ENCODE measurements at places on chromosomes 1 and 21.

DNA sequence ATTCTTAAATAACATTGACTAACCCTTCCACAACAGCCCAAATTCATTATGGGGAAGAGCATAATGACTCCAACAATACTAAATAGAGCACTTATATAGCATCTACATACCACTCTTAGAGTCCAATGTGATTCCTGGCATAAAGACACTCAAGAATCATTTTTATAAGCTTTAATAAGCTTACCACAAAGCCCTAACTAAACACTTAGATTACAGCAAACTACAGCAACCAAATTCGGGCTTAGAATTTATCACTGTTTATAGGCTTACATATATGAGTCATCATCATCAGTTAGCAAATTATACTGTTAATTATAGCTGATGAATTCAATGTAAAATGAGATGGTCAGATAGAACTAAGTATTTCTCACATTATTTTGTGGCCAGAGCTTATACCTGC, 7.3 kb downstream of the SCYL3 start:
- DNase-seq: no peak

DNA sequence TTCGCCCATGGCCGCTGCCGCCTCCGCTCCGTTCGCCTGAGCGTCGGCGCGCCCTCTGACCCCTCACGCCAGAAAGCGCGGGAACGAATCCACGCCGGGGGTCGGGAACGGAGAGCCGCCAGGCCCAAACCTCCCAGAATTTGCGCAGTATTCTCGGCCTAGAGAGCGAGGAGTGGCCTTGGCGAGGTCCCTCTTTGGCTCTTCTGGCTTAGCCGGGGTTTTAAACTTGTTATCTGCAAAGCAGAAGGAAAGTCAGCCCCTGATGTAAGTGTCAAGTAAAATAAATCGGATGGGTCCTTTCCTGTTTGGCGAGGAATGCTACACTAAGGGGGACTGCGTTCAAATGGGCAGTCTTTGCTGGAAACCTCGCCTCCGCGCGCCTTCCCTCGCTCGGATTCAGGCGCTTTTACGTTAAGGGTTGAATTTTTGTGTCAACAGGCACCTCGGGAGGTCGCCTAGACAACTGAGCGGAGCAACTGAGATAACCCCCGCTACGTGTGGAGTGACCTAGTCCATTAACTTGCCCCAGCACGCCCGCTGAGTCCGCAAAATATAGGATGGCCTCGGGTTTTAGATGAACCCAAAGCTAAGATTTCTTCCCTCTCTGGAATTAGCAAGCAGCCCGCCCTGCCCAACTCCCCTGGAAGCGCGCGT, 1.1 kb downstream of the HSF2BP start:
- no peak for DNase-seq

DNA sequence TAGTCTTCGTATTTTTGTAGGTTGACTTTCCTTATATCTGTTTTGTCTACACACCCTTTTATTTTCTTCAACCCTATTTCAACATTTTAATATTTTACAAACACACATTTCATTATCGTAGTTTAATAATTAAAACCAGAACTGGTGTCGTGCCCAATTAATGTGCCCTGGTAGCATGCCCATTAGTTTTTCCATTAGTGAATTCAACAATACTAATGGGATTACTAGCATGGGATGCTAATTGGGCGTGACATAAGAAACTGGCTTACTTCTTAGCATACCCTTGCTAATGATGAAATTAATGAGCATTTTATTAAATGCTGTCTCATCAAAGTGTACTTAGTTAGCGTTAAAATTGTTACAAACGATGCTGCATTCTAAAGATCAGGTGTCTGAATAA, 332.7 kb downstream of the USH2A start:
- no peak for DNase-seq

- no peak for DNase-seq
Measured at GRCh38 chr21:40689840-40690360, 157.1 kb downstream of the DSCAM start.

DNA sequence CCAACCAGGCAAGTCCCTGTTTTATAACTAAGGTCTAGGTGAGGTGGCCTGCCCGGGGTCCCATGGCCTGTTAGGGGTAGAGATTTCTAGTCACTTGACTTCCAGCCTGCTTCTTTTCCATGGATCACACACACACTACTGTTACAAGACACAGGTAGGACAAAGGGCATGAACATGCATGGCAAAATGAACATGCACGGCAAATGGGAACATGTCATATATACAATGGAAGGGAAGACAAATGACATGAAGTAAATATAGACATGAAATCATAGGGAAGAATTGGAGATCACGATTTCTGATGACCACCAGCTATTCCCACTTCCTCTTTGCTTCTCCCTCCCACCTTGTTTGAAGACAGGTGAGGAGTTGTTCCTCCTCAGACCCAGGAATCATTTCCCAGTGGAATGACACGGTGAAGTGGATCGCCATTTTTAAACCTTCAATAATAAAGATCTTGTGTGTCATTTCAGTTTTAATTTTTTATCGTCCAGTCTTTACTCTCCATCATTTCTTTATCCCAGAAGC, 47.6 kb upstream of the ATF3 start:
- no peak for DNase-seq

DNA sequence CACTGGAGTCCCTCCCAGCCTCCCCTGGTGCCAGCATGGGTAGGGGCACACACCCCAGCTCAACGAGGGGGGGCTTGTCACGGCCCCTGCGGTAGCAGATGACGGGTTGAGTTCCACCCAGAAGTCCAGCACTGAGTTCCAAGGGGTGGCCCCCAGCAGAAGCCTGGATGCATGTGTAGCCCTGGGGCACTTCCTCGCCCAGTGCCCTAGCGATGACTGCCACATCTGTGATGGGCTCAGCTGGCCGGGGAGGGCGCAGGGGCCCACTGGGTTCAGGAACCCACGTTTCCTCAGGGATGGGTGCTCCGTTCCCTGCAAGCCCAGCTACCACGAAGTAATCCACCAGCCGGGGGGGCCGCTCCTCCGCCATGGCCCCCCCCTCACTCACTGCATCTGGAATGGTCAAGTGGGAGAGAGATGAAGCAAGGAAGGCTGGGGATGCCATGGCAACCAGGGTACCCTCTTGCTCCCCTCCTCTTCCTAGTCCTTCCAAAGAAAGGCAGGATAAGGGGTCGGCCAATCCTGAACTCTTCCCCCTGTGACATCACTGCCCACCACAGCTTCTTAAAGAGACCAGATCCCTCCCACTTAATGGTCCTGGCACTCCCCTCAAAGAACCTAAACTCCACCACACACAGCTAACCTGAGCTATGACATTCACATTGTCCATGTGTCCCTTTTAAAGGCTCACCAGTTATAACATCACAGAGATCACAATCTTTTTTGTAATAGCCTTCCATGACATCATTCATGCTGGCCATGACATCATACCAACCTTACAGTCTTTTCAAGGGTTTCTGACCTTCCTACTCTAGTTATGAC, 2.3 kb downstream of the DENND4B start:
- no peak for DNase-seq

DNA sequence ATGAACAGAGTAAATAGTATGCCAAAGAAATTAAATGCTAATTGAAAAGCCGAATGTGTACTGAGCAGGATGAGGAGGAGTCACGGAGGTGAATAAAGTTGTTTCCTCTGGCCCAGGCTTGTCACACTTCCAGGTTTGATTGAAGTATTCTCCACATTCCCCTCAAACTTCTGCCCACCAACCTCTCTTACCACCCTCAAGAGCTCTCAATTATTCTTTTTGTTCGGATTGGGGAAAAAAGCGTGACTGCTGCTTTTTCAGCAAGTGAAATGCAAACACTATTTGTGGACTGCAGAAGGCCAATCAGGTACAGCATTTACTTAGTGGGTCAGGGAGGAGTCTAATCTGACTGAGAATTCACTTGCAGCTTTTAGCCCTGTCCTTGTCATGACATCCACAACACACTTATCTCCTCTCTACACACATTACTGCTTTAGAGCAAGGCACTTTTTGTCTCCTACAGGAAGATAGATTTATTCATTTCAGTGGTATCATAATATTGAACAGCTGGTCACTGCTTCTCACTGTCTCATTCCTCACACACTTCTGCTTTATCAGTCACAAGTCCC, 375.6 kb upstream of the PRMT6 start:
- DNase-seq: no peak

- peak; percentile 82 for DNase-seq
Measured at GRCh38 chr1:61079898-61080336, 2.4 kb upstream of the NFIA start.

DNA sequence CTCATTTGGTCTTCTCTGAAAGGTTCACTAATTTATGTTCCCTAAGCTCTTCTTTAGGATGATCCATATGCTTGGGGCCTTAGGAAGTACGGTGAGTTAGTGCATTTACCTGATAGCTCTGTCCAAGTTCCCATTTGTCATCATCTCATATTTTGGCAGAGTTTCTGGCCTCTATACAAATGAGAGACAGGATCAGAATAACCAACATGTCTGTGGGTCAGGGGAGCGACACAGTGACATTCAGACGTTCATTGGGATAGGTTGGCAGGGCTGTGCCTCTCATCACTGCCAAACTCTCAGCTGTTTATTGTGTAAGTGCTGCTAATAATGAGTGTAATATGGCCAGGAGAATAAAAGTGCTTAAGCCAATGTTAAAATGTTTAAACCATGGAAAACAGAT, 561.1 kb upstream of the ZRANB2 start:
- no peak for DNase-seq

DNA sequence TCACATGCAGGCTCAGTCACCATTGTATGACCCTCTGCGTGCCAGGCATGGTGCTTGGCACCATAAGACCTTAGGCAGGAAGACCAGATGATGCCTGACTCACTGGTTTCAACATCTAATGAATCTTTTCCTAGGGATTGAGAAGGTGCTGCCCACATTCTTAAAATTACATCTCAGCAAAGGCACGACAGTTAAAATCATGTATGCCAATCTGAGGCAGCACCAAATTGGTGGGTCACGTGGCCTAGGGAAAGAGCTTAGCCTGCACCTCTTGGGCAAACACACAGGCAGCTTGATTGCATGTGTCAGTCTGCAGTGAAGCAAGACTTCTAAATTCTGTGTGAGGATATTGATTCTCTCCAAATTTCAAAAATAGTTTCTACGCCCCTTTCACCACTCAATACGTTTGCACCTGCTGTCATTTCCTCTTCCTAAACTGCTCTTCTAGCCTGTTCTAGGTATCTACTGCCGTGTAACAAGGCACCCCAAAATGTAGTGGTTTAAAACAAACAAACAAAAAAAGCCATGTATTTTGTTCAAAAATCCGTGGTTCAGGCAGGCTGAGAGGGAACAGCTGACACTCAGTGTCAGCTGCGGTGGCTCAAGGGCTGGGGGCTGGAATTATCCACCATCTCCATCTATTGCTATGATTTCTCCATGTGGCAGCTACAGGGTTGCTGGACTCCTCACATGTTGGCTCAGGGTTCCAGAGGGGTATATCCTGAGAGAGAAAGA, 160.2 kb upstream of the FGGY start:
- no peak for DNase-seq

DNA sequence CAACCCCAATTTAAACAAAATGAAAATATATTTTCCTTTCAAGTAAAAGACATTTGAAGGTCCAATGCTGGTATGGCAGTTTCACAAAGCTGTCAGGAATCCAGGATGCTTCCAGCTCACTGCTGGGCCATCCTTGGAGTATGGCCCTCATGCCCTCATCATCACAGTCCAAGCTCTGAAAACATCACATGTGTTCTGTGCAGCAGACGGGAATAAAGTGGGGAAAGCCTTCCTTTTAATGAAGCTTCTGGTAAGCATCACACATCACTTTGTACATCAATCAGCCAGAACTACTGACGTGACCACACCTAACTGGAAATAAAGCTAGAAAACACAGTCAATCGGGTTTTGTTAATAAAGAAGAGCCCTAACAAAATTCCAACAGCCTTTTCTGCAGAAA, 22.7 kb downstream of the CDC42BPA start:
- DNase-seq: no peak

DNA sequence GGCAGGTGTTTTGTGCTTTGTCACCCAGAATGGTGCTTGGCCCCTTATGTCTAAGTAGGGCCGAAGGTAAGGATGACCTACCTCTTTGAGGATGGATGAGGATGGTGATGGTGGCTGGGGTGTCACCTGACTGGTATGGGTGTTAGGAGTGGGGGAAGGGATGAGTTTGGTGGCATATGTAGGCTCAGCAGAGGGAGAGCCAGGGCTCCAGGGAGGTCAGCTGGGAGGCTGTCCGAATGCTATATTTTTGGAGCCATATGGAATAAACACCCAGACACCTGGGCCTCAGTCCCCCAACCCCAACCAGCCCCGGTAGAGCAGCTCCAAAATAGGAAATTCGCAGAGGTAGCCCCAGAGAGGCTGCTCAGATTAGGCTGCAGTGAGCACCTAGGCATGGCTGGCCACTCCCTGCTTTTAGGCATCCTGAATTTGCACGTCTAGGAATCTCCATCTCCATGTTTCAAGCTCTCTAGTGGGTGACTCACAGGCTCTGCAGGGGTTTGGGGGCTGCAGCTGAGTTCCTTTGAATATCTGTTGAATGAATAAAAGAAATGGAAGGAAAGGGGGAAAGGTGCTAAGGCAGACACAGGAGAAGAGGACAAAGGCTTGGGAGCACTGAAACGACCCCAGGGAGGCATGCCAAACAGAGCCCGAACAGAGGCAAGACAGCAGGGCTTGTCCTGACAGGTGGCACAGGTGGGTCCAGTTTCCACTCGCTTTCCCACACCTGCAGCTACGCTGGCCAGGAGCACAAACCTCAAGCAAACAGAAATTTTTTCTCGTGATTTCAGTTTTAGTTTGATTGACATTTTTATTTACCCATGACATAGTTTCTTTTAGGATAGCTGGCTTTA, 135.3 kb upstream of the EDN2 start:
- DNase-seq: no peak

DNA sequence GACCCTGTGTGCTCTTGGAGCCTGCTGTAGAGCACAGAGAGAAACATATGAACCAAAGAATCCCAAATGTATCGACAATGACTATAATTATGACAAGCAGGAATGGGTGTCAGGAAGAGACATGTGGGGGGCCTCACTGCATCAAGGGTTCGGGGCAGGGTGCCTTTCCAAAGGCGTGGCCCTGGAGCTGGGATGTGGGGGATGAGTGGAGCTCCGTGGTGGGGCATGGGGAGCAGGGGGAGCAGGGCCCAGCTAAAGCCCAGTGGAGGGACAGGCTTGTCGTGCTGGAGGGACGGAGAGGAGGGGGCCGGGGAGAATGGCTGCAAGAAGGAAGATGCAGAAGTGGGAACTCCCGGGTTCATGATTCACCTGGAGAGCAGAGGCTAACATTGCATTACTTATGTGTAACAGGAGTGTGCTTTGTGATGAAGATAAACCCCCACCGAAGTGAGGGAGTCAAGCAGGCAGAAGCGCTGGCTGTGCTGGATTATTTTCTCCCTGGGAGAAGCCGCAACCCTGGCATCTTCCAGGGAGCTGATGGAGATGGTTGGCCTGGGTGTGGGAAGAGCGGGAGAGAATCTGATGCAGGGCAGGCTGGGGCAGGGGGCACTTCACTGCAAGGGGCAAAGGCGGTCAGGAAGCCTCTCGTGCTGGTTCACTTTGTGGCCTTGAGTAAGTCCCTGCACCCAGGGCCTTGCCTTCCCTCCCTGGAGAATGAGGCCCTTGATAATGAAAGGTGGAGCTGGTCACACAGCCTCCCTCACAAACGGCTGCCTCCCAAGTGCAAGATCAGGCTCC, 124.6 kb upstream of the RUNX3 start:
- no peak for DNase-seq

- DNase-seq: no peak
Measured at GRCh38 chr1:50508040-50508586, 84.9 kb upstream of the DMRTA2 start.

GRCh38 chr21:43467785-43468184, 40.9 kb upstream of the SIK1 start:
- DNase-seq: no peak

Data from H9 (cell line).